ENCODE measurements at places on chromosomes 1 and 21.

- no peak for DNase-seq
These were observed 23.6 kb downstream of the DISP3 start for GRCh38 chr1:11502516-11502915.

- no peak for DNase-seq
These were observed 30.8 kb downstream of the CD2 start for GRCh38 chr1:116785006-116785405.

GRCh38 chr1:212981025-212981495 is 30.7 kb downstream of the VASH2 start:
- no peak for DNase-seq

- DNase-seq, result no peak
These were observed 1265.9 kb downstream of the BRINP3 start for GRCh38 chr1:189211742-189212141.

DNA sequence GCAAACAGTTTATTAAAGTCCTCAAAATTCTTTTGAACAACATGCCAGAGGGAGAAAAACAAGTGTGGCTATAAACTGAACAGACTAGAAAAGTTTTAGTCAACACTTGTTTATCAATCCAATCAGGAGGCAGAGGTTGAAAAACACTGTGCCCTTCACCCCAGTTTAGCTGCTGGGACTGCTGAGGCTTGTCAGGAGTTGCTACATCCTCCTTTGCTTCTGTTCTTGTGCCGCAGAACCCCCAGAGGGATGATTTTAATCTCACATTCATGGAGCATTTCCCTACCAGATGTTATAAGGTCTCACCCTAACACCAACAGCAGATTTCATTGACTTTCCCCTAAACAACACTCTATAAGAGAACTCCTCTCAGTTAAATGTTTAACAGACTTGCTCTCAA is 321.2 kb downstream of the VAV3 start:
- no peak for DNase-seq

DNA sequence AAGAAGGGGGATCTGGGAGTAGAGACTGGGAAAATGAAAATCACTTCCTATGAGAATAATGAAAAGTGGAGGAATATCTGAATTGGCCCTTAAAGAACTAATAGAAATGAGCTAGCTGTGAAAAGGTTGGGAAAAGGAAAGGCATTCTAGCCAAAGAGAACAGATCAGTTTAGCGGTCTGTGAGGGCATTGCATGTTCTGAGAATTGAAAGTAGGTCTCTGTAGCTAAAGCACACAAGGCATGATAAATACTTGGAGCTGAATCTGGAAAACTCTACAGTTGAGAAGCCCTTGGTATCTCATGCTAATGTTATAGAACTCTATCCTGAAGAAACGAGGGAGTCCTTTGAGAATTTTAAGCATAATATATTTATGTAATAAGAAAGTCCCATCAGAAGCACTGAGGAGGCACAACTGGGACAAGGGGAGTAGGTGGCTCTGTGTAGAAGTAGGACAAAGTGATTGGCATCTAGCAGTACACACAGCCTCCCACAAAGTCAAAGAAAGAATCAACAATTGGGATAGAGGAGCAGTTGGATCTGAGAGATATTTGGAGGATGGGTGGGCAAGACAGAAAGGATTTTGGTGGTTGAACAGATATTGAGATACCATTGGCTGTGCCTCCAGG is 78.7 kb downstream of the GREM2 start:
- no peak for DNase-seq

- peak; percentile 24 for DNase-seq
These were observed 449 bp downstream of the EPS15 start for GRCh38 chr1:51518586-51519047.

GRCh38 chr1:100795646-100795985 is 76.1 kb downstream of the VCAM1 start:
- DNase-seq, result no peak

- DNase-seq, result no peak
These were observed 107.7 kb upstream of the ERRFI1 start for GRCh38 chr1:8133657-8134430.

- no peak for DNase-seq
These were observed 1150.9 kb downstream of the MRPL39 start for GRCh38 chr21:24456358-24456757.

DNA sequence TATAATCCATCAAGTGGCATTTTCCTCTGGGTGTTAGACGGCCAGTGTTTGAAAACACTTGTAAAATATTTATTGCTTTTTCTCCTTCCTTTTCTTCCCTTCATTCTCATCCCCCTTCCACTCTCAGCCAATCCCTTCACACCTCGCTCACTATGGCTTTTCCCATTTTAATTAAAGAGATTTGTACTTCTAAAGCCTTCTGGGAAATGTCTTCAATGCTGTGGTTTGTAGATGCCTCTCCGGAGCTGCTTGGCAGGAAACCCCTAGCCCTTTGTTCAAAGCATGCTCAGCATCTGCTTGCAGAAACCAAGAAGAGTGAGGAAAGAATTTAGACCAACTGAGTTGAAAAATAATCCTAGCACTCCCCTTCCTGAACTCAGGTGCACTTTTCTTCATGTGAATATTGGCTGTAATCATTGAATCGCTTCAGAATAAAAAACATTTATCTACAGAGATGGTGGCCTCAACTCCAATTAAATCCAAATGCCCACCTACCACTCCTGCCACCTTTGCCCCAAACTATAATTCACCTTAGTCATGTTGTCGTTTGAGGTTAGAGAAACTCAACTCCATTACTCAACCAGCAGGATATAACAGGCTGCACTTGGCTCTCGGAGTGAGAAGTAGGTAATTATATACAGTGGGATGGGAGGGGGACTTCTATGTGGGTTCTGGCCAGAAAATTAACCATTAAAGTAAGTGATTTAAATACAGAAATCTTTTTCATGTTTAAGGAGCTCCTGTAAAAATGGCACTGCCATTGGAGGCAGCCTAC is 659.4 kb upstream of the CAMK1G start:
- DNase-seq, result no peak

GRCh38 chr1:10583641-10584040 is 108.9 kb downstream of the PEX14 start:
- no peak for DNase-seq

DNA sequence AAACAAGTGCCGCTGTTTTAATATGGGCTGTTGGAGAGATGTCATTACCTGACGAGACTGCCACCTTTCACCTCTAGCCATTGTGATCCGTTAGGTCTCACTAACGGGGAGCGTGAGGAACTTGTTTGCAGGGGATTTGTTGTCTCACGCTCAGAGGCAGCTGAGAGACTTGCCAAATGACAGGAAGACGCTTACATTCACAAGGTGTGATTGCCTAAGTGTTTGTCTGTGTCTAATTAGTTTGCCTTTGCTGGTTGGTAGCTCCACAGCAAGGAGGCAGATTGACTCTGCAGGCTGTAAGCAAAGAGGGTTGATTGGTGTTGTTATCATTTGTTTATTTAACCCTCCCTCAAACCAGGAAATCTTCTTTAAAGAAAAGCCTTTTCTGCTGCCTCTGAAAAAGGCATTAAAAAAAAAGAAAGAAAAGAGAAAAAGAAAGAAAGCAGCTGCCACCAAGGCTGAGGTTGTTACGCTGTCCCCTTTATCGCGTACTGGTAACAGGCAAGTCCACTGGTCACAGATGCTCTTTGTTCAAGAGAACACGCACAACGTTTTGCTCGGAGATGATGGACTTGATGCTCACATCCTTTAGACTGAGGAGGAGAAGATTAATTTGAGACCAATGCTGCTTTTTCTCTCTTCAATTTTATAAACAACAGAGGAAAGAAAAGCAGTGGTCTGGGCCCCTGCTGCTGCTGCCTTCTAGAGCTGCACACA is 203.9 kb downstream of the ZNF326 start:
- DNase-seq, result no peak

DNA sequence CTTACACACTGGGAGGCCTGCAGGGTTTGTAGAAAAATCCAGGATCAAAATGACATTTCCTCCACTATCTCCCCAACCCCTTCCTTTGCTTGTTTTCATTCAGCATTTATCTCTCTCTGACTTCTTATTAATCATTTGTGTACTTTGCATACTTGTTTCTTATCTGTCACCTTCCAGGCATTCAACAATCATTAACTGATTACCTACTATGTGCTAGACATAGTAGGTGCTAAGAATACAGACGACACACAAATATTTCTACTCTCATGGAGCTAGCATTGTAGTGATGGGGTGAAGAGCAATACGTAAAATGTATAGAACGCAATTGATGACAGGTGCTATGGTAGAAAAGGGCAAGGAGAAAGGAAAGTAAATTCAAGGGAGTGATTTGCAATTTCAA is 20.9 kb downstream of the TRABD2B start:
- DNase-seq, result no peak

GRCh38 chr1:110328274-110328673 is 10.9 kb upstream of the RBM15 start:
- no peak for DNase-seq

DNA sequence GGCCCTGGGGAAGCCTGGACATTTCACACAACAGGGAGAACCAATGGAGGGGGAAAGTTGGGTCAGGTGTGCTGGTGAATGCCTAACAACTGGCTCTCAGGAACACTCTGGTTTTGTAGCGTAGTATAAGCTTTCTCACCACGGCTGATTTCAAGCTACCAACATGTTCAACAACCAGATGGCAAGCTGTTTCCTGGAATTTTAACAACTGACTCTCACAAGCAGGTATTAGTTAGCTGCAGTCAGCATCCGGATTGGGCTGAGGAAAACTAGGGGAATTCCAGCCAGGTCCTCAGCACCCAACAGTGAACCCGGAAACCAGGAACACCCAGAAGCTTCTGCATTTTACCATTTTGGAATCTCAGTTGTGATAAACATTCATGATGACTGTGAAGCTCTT is 162.3 kb upstream of the CAMK1G start:
- DNase-seq, result no peak

DNA sequence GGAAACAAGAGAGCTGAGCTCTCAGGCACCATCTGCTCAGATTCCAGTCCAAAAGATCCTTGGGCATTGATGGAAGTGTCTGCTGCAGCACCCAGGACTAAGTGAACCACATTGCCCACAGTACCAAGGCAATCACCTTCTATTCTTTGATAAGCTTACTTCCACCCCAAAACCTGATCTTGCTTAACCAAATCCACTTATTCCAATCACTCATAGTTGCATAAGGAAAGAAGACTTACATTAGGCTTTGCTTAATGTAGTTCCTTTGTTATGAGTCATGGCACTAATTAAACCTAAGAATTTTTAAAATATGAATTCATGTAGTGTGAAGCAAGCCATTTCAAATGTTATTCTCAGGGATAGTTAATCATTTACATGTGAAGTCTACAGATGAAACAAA is 84.5 kb downstream of the UCHL5 start:
- DNase-seq, result no peak

- DNase-seq, result no peak
These were observed 9.1 kb downstream of the PTGFRN start for GRCh38 chr1:116918714-116919357.

GRCh38 chr1:160522622-160523345 is at the start of gene SLAMF6:
Gene SLAMF6, minus strand, starts transcription at chr1:160523255. Its CDS starts 63 bp downstream, at chr1:160523192.
- DNase-seq, result peak; percentile 64

GRCh38 chr1:25700144-25700523 is 83.5 kb downstream of the MAN1C1 start:
- no peak for DNase-seq

GRCh38 chr1:169483500-169483966 is 2.2 kb downstream of the SLC19A2 start:
- no peak for DNase-seq

GRCh38 chr1:186750257-186750656 is 70.0 kb upstream of the PTGS2 start:
- DNase-seq, result no peak

- DNase-seq, result peak; percentile 78
These were observed 1.6 kb upstream of the ENO1 start for GRCh38 chr1:8879922-8880676.

DNA sequence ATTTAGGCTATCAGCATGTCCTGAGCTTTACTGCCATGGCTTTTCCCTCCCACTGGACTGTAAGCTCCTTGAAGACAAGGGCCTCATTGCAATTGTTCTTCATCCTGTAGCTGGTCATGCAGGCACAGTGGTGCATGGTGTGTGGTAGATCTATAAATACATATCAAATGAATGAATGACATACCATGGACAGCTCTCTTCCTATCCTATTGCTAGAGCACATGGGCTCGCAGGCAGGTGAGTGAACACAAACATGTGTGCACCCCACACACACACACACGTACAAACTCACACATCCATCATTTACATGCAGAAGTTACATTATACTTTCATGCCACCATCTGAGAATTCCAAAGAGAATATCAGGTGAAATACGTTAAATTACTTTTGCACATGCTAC is 172.9 kb upstream of the RUNX1 start:
- no peak for DNase-seq

DNA sequence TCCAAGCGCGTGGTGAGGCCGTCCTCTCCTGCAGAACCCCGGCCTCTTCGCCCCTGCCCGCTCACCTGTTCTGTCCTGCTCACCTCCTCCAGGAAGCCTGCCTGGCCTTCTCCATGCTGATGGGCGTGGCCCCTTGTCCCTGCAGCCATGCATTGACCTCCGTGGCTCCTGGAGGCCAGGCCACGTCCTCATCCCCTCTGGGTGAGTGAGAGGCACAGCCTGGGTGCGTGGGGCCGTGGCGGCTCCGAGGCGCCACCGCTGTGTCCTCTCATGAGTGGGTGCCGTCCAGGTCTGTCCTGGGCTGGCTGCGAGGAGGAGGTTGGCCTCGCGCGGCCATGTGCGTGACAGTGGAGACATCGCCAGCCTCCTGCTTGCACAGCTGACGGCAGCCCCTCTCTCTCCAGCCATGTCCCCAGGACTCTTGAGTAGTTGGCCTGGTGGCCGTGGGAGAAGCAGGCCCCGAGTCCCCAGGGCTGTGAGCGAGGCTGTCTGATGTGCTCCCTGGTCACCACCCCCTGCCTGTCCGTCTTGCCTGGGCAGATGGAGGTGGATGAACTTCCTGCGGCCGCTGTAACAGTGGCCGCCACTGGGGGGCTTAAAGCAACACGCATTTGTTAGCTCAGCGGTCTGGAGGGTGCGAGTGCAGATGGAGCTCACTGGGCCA is 58.1 kb downstream of the PRKCZ start:
- no peak for DNase-seq

DNA sequence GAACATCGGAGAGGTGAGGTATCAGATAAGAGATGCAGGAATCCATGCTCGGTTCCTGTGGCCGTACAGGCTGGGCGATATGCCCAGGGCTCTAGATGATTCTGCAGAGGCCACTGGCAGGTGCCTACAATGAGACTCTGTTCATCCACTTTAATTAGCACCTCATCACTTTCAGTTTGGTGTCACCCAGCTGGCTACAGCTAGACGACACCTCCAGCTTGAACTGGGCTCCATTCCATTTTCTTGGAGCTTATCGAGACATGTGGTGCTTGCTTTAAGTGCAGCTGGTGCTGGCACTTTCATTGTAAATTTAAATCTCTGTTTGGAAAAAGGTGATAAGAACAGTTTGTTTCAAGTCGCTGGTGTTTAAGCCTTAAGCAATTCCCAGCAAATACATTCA is 322.5 kb upstream of the ADGRL2 start:
- DNase-seq, result no peak

- DNase-seq, result no peak
These were observed 34.9 kb upstream of the IVNS1ABP start for GRCh38 chr1:185351734-185352466.

- DNase-seq, result no peak
These were observed 50.6 kb downstream of the RAB3GAP2 start for GRCh38 chr1:220221670-220222069.

- no peak for DNase-seq
These were observed 11.7 kb upstream of the PLPPR4 start for GRCh38 chr1:99252630-99253029.

GRCh38 chr1:41419584-41420295 is 58.5 kb downstream of the FOXO6 start:
- DNase-seq, result no peak
